ENCODE measurements at places on chromosomes 11 and 22. TPM values are rescaled to one million over a fixed set of nuclear protein-coding genes. Genes with fewer than 3 reads are reported as not detected.

Gene HTR3A
- total RNA-seq = 0.21 TPM

- no peak for DNase-seq
Observed at GRCh38 chr22:24156913-24157821, 24.1 kb upstream of the SUSD2 start.

DNA sequence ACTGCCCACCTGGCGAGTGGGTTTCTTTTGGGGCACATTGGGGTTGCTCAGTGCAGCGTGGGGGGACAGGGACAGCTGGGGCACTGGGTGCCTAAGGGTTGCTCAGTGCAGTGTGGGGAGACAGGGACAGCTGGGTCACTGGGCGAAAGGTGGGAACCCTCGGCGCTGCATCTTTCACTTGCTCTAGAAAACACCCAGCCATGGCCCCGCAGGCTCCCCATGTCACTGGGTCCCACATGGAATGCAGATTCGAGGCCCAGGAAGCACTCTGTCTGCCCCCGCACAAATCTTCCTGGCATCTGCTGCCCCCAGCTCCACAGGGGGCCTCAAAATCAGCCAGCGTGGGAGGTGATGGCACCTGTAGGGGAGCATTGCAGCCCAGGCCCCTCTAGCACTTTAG is 229.3 kb downstream of the BRD1 start:
- DNase-seq = no peak

DNA sequence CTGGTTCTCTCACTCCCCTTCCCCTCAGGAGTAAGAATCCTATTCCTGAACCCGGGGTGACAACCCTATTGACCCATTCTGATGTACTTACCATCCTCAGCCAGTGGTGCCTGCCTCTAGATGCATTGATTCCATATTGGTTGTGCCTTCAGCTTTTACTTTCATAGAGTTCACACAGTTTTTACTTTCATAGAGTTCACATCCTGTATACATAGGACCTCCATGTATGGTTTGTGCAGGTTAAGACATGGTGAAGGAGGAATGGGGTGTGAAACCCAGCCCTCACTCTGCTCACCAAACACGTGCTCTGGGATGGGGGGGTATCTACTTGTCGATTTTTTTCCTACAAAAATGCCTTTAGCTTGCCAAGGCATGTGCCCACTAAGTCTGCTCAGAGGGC is 105.6 kb upstream of the TBCEL start:
- DNase-seq = no peak

DNA sequence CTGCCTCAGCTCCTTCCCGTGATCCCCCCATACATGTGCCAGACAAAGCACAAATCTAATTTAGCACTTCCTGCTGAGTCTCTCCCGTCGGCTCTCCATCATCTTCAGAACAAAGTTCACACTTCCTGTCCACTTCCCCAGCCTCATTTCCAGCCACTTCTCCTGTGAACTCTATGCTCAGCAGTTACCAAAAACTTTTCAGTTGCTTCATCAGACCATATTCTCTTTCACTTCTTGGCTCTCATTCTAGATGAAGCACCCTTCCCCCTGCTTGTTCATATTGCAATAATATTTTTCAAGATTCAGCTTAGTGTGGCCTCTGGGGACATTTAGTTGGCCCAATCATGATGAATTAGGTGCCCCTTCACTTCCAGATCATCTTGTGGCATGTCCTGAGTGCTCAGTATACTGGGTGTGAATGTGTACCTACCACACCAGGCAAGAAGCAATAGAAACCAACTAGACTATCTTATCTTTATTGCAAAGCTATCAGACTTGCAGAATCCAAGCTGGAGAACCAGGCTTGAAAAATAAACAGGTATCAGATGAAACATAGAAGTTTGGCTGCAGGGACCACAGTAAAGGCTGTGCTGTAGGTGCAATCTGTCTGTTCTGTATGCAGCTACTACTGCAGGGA is 115.8 kb downstream of the NXPE2 start:
- DNase-seq = no peak

Measured in Panc1 (cell line).